NCI-H774 (cell line): ENCODE measurements at places on chromosomes 11 and 22.

DNA sequence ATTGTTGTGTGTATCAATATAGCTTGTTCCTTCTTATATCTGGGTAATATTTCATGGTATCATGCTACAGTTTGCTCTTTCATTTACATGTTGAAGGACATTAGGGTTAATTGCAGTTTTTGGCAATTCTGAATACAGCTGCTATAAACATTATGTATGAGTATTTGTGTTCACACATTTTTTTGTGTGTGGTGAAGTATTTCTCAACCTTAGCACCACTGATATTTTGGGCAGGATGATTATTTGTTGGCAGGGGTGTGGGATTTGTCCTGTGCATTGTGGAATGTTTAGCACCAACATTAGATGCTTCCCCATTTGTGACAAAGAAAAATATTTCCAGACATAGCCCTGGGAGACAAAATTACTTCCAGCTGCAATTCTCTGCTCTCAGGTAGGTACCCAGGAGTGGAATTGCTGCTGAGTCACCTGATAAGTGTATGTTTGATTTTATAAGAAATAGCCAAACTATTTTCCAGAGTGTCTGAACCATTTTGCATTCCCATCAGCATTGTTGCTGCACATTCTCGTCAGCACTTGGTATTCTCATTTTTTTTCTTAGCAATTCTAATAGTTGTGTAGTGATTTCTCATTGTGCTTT is 128.2 kb downstream of the SNX19 start:
- DNase-seq = no peak

DNA sequence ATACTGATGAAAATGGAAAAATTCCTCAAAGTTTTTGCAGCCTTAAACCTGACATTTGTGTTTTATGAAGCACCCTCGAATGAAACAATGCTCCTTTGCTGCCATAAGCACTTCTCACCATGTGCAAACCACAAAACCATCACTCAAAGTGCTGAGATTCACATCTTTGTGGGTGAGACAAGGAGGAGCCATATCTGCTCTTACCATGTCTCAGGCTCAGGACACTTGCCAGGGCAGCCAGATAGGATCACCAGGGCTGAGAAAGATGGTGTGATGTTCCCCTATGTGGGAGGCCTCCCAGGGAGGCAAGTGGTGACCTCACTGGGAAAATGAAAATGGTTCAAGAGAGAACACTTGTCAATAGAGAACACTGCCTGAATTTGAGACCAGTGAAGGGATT is 120.4 kb downstream of the CCDC34 start:
- DNase-seq = no peak

- DNase-seq = no peak
These were observed 999 bp upstream of the CCDC83 start for GRCh38 chr11:85854212-85854556.

DNA sequence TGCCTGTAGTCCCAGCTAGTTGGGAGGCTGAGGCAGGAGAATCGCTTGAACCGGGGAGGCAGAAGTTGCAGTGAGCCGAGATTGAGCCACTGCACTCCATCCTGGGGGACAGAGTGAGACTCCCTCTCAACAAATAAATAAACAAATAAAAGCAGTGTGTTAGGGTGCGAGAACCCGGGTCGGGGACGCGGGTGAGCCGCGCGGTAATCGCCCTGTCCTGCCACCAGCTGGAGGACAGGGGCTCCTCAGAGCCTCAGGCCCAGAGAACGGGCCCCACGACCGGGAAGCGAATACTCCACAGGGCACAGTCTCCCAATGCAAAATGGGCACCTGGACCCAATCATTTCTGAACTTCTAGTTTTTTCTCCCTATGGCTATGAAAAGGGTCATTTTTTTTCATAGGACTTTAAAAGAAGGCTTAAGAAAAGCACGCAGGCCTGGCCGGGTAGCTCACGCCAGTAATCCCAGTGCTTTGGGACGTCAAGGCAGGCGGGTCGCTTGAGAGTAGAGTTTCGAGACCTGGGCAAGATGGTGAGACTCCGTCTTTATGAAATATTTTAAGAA is 744 bp upstream of the MCM5 start:
- DNase-seq = no peak

DNA sequence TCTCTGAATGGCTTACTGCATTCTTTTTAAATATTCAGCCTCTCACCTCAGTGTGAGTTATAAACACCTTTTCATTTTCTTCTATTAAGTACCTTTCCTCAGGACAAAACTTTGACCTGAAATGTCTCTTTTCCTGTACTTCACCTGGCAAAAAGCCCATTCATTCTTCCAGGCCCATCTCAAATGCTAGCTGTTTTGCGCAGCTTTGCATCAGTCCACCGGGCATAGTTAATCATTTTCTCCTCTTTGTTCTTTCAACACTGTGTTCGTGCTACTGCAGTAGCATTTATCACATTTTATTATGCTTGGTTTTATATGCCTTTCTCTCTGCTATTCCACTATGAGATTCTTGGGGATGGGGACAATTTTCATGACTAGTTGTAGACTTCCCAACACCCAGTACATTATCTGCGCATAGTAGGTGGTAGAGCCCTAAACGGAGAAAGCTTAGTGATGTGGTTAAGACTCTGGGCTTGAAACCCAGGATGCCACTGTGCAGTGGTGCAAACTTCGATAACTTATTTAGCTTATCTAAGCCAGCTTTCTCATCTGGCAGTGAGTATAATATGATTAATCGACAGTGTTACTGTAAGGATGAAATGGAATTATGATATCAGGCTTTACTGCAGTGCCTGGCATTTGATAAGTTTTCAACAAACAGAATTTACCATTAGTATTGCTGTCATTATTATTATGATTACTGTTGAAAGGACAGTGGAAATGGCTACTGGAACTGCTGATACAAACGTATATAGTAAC is 695.7 kb downstream of the NELL1 start:
- DNase-seq = no peak
